ENCODE measurements at places on chromosomes 1 and 21.

DNA sequence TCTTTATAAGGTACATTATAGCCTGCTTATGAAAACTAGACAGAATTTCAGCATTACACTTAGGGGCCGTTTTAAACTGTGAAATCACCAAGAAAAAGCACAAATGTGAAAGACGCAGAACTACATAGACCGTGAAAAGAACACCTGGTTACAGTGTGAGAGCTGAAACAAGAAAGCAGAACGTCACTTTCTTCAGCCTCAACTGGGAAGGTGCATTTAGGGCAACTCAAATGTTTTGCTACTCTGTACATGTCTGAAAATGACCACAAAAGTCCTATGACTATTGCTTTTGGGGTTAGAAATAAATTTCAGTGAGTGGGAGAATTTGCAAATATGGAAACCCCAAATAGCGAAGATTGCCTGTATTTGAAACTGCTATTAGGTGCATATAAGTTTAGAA lies 268.7 kb downstream of the OLFM3 start:
- no peak for DNase-seq

GRCh38 chr1:178142806-178143205 lies 48.9 kb downstream of the RASAL2 start:
- no peak for DNase-seq

- no peak for DNase-seq
Measured at GRCh38 chr1:245234217-245235081, 79.7 kb downstream of the KIF26B start.

DNA sequence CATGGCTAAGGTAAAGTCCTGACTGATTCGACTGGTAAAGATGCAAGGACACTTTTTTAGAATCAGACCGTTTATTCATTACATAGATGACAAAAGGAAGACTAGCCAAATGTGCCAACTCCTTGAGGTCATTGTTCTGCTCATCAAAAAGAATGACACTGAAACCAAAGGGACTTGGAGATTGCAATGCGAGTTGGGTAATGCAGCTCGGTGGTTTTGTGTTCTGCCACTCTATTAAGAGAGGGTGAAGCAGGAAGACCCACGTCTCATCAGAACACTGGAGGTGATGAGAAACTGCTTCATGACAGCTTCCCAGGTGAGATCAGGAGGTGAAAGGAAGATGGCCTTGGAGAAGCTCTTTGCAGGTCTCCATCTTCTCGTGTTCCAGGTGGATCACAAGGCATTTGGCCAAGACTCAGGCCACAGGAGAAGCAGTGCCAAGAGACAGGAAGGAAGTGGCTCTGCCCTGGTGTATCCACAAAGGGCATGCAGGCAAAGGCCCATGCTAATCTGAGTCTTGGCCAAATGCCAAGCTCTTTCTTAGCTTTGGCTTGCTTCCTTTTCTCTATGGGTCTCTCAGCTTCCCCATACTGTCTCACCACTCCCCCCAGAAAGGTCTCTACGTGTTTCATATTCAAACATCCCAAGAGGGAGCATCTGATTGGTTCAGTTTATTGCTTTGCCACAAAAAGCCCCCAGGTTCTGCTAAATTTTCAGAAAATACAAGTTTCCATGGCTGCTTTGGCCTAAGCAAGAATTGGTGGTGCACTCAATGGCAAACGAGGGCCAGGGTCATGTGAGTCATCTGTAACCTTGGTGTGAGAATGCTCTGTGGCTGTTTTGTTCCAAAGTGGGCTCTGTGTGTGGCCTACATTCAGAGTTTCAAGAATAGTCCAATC lies 5.7 kb upstream of the CCT8 start:
- DNase-seq: no peak

DNA sequence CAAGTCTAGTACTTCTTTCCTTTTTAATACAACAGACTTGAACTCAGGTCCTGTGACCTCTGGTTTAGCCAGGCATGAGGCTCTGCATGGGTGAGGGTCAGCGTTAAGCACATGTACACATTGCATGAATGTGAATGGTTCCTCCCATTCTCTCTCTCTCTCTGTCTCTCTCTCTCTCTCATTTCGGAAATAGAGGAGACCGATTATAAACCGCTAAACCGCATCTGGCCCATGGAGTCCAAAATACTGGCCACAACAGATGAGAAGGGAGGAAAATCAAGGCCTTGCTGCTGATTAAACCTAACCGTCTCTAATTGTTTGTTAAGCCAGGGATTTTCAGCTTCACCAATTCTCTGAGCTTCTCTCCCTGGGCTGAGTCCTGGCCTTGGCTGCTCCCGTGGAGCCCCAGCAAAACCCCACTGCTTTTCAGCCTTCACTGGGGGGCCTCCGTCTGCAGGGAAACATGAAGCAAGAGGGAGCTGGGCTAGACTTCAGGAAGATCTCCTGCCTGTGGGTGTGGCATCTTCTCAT lies 6.6 kb downstream of the RSPO1 start:
- no peak for DNase-seq

- peak; percentile 91 for DNase-seq
Measured at GRCh38 chr1:173122958-173123852, 72.5 kb upstream of the TNFSF18 start.

GRCh38 chr1:98870959-98871903 lies 133.4 kb downstream of the PLPPR5 start:
- peak; percentile 7 for DNase-seq

DNA sequence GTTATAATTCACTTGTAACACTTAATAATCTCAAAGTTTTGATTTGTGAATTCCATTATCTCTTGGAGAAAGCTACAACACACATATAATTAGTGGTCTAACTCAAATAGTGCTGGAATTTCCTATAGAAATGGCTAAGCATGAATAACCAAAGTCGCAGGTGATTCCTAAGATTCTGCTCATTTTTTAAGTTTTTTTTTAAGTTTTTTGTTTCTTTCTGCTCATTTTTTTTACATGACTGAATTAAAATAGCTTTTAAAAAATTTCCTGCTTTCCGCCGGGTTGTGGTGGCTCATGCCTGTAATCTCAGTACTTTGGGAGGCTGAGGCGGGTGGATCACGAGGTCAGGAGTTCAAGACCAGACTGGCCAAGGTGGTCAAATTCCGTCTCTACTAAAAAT lies 90.4 kb downstream of the APP start:
- no peak for DNase-seq

DNA sequence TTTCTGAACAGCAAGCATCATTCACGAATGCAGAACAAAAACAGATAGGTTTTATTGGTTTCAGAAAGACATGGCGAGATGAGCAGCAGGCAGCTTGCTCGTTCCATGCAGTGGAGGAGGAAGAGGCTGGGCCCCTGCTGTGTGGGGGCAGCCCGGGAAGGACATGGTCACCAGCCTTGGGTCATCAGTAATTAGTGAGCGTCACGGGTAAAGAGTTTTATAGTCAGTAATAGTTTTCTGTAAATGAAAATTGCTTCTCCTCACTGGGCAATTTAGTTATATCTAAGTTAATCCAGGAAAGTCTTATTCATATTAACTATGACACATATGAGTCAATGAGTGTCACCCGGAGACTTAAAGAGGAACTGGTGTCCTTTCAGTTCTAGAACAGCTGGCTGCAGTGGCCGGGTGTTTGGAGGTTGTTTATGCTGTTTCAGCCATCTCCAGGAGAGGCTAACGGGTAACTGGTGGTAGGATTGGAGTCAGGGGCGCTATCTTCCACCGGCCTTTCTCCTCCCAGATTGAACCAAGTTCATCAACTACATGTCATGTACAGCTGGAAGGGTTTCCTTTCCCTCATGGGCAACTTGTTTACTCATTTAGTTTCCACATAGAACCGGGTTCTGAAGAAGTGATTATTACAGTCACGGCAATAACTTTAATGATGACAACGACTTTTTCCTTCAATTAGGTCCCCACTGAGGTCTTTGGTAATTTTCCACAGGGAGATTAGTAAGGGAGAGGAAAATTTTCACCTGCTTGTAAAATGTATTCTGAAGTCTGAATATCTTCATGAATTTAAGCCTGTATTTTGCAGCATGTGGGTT lies 34.6 kb upstream of the SLC45A1 start:
- no peak for DNase-seq

- DNase-seq: no peak
Measured at GRCh38 chr1:212166644-212167043, 118.6 kb upstream of the PPP2R5A start.

DNA sequence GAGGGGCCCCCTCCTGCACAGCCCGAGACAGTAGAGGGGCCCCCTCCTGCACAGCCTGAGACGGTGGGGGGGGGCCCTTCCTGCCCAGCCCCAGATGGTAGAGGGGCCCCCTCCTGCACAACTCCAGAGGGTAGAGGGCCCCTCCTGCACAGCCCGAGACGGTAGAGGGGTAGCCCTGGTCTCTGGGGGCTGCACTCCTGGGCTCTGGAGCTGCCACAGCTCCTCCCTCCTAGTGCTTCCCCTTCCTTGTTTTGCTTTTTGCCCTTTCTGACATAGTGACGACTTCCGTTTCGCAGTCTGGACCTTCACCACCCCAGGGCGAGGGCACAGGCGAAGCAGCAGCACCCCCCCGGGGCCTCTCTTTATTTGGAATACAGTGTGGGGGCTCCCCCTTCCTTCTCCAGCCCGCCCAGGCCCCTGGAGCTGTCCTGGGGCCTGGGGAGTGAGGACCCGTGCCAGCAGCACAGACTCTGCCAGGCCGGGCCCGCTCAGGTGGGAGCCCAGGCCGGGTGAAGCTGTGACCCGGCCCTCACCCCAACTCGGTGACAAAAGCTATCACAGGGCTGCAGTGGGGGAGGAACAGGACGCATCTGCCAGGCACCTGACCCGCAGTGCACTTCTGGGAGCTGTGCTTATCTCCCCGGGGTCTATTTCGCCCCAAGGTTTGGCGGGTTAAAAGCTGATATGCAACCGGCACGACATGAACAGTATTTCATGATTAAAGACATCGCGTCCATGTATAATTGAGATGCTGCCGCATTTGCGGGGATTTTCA lies 1.1 kb upstream of the PRXL2B start:
- DNase-seq: peak; percentile 32

DNA sequence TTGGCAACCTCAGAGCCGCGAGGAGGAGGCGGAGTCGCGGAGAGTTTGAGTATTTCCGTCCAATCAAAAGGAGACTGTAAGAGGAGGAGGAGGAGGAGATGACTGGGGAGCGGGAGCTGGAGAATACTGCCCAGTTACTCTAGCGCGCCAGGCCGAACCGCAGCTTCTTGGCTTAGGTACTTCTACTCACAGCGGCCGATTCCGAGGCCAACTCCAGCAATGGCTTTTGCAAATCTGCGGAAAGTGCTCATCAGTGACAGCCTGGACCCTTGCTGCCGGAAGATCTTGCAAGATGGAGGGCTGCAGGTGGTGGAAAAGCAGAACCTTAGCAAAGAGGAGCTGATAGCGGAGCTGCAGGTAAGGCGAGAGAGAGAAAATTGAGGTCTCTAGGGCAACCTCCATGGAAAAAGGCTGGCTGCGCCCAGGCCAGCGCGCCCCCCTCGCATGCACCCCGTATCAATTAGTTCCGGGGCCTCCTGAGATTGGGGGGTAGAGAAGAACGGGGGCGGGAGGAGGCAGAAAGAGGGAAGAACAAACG lies at the start of gene PHGDH:
Gene PHGDH (plus strand): TSS at position 131 of the 538 bp plus-strand sequence. CDS start 89 bp downstream, at position 220.
- DNase-seq: peak; percentile 88

DNA sequence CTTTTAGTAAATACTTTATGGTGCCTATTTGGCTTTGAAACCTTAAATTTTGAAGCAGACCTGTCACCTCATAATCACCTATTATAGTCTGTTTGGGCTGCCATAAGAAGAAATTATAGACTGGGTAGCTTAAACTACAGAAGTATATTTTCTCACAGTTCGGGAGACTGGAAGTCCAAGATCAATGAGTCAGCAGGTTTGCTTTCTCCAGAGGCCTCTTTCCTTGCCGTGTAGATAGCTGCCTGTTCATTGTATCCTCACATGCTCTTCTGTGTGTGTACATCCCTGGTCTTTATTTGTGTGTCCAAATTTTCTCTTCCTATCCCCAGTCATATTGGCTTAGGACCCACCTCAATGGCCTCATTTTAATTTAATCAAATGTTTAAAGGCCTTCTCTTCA lies 518.2 kb downstream of the ADGRL2 start:
- DNase-seq: no peak

DNA sequence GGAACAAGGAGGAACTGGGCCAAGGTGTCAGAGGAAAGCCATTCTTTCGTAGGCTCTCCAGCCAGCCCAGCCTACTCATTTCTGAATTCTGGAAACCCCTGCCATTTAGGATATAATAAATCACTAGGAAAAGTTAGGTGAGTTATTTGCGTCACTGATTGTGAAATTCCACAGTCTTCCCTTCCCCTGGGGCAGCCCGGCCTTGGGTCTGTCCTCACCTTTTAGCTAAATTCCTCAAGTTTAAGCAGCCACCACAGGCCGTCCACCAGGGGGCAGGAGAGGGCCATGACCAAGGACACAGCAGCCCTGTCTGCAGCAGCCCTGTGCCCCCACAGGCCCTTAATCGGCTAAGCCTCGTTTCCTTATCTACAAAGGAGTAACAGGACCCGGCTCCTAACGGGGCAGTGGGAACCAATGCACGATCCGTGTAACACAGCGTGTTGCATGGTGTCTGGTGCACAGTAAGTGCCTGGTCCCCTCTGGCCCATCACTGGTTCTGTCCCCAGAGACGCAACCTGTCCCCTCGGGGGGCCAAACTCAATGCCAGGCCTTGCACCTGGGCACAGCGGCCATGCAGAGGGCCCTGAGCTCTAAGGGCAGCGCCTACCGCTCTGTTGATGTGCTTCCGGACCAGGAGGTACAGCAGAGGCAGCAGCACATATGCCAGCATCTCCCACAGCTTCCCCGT lies 18.1 kb downstream of the GPR157 start:
- DNase-seq: peak; percentile 97

GRCh38 chr1:6581561-6582305 lies 1.9 kb downstream of the ZBTB48 start:
- DNase-seq: peak; percentile 83

GRCh38 chr1:15089258-15089992 lies 64.1 kb upstream of the TMEM51 start:
- DNase-seq: no peak

GRCh38 chr21:7952648-7953047 lies 2568.7 kb upstream of the TPTE start:
- no peak for DNase-seq

All from mammary epithelial cell (primary cell).